ENCODE measurements at places on chromosomes 7 and 10.

GRCh38 chr7:48088559-48089045 lies 463 bp upstream of the UPP1 start:
- peak; percentile 99 for DNase-seq

GRCh38 chr7:80027611-80028173 lies 106.9 kb upstream of the GNAI1 start:
- DNase-seq: no peak

GRCh38 chr10:114027041-114027394 lies 16.6 kb upstream of the ADRB1 start:
- no peak for DNase-seq

DNA sequence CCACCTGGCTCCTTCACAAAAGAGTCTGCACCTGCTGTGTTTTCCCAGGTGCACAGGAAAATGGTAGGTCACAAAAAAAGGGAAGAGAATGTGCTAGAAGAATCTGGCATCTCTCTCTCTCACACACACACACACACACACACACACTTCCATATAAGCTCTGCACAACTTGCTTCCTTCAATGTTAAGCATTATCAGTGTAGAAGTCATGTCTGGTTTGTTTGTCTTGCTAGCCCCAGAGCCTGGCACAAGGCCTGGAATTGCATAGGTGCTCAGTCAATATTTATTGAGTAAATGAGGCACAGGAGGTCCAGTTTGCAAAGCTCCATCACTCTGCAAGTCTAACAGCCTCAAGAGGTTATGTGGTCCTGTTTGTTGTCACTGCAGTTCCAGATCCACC lies 867.3 kb upstream of the AUTS2 start:
- DNase-seq: no peak

DNA sequence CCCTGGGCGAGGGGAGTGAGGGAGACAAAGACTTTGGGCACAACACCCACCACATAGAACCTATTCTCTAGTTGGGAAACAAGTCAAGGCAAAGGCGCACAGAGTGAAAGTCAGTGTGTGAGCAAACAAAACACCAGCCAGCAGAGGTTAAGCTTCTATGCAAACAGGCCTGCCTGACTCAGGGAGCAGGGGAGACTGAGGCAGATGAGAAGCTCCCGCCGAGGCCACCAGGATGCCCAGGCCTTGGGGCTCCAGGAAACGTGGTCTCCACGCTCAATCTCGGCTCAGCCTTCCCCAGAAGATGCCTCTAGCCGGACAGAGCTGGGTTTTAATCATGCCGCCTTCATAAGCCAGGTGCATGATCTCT lies 74.1 kb upstream of the KCNMA1 start:
- DNase-seq: no peak

DNA sequence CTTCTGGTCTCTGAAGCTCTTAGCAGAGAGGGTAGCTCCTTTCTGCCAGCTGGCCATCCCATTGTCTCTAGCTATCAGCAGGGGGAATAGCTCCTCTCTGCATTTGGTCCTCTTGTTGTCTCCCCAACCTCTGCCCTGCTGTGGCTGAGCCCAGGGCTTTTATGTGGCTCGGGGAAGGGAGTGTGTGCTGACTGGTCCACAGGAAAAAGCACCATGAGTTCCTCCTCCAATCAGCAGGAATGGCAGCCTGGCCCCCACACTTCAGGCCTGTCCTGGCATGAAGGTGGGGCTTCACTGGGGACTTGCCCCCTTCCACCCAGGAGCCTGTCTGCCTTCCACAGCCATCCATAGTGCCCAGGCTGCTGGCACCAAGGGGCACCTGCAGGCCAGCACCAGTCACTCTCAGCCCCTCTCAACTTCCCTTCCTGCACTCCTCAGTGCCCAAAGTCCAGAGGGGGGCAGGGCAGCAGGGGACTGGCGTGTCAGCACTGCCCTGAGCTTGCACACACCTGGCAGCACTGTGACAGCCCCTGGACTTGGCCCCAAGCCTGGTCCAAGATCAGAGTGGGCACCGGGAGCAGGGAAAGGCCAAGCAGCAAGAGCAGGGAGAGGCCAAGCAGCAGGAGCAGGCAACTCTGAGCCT lies 36.2 kb downstream of the NOLC1 start:
- DNase-seq: no peak

- no peak for DNase-seq
These were observed 39.8 kb downstream of the SLC37A3 start for GRCh38 chr7:140358412-140359051.

- no peak for DNase-seq
These were observed 80.5 kb downstream of the CCNY start for GRCh38 chr10:35416619-35417312.

GRCh38 chr7:64872351-64873154 lies 30.5 kb upstream of the ZNF273 start:
- no peak for DNase-seq

- no peak for DNase-seq
These were observed 142.3 kb upstream of the PCLO start for GRCh38 chr7:83305027-83305426.

DNA sequence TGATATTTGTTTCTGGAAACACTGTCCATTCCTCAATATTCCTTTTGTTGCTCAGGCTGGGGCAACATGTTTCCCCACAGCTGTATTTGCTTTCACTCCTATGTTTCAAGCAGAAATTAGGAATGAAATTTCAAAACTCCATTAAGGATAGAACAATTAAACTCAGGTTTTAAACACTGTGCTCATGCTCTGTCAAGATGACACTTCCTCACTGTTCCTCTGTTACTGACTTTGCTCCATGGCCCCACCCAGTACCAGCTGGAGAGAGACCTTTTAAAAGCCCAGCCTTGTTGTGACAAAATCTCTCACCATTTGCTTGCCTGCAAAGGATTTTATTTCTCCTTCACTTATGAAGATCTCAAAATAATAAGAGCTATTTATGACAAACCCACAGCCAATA lies 197.4 kb downstream of the ELMO1 start:
- no peak for DNase-seq

GRCh38 chr10:34305189-34305588 lies 509.9 kb downstream of the PARD3 start:
- no peak for DNase-seq

DNA sequence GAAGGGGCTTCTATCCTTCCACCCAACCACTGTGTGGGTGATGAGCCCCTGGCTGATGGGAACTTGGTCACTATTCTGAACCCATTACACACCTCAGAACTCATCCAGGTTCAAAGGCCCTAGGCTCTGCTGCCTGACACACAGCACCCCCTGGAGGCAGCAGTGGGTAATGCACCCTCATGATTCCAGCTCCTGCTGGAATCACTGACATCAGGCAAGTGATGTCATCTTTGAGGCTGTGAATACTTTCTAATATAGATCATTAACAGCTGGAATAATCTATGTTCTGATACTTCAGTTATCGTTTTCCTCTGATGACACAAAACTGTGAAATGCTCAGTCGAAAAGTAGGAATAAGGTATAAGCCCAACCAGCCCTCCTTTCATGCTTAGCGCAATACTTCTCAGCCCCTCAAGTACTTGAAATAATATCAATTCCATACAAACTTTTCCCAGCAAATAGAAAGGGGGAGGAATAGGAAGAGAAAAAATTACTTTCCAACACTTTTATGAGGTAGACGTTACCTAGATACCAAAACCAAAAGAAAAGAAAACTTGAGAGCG lies 7.5 kb upstream of the RBP3 start:
- DNase-seq: peak; percentile 19

GRCh38 chr7:96786261-96786997 lies 76.8 kb upstream of the SEM1 start:
- no peak for DNase-seq
